MG63 (cell line): ENCODE measurements at places on chromosomes 4 and X. TPM values are rescaled to one million over a fixed set of nuclear protein-coding genes. Genes with fewer than 3 reads are reported as not detected.

Gene GAGE1
- not detected in 2 replicates for total RNA-seq

Gene GPR143
- total RNA-seq, result not detected in 2 replicates

Gene PRKG2
- 2.0 and 2.1 TPM in 2 replicates for total RNA-seq

Gene ZFP42
- not detected in 2 replicates for total RNA-seq

Gene ETFDH
- total RNA-seq, result 117 and 228 TPM in 2 replicates

Gene SERTM2
- total RNA-seq, result not detected in 2 replicates

Gene IGSF1
- total RNA-seq, result not detected in 2 replicates

Gene CT45A10
- total RNA-seq, result not detected in 2 replicates

- no peak for DNase-seq
These were observed 466.4 kb downstream of the DMD start for GRCh38 chrX:32744921-32745320.

GRCh38 chr4:127498366-127498765 lies 134.4 kb upstream of the INTU start:
- DNase-seq, result no peak

DNA sequence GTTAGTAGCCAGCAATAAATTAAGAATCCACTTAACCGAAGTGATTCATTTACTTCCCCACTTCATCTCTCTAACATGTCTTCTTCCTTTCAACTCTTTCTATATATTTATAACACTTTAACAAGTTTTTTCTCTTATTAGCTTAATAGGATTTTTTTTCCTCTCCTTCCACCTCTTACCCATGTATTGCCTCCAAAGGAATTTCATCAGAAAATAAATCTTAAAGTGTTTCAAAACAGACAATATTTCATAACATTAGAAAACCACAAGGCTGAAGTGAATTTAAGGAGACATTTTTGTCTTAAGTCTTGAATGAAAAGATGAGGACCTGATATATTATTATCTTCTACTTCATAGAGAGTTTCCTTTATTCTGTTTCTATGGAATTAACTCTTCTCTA lies 101.5 kb downstream of the PDGFC start:
- no peak for DNase-seq

DNA sequence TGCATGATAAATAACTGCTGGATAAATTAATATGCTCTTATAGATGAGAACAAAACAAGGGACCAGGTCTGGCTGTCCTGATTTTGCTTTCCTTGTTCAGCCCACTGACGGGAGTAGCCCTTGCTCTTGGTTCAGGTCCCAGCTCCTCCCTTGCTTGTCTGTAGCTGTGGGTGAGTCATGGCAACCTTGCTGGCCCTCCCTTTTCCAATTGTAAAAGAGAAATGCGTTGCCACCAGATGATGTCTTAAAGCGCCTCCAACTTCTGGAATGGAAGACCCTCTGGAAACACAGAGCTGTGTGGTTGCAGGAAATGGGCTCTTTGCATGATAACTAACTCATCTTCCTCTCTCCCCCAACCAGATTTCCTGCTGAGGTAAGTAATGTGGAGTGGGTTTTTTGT lies 171.4 kb downstream of the AASDH start:
- peak; percentile 69 for DNase-seq

DNA sequence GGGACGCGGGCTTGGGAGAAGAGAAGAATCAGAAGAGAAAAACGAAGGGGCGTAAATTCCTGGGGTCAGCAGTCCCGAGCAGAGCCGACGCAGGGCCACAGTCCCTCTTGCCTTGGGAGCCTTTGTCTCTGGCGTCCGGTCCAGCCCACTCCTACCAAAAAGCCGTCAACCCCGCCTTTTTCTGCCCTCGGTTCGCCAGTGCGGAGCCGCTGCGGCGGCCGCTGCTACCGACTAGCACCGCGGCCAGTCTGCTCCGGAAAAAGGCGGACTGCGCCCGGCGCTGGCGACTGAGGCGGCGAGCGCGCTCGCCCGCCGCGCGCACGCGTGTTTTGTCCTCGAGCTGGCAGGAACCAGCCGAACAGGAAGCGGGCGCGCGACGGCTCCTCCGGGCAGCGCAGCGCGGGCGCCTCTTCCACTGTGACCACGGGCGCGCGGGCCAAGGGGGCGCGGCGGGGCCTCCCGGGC lies 502 bp downstream of the HNRNPDL start:
- no peak for DNase-seq

DNA sequence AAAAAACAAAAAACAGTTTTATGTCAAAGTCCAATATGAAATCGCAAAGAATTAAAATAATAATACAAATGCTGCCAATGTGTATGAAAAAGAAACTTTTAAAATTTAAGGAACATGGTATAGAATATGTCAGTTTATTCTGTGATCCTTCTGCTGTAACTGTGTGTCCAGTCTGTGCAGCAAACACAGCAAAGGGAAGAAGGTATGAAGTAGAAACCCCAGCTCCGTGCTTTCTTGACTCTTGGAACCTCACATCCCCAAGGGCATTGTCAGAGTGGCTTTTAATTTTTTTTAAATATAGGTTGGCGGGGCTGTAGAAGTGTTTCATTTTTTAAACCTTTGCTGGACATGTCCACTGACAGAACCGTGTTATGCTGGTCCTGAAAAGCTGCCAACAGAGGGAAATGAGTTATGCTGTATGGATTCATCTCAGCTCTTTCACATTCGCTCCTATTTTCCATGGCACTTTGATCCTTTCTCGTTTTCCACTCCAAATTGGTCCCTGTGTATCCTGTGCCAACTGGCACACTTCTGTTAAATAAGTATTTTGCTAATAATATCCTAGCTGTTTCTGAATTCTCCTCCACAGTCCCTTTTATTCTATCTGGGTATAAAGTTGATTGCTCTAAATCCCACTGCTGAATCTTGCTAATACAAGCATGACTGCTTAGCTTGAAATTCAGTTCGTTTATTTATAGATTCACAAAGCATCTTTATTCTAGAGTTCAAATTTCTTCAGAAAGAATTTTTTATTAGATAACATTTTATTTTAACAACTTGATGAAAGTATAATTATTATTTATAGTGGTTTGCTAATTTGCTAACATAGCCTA lies 127.0 kb upstream of the DDIT4L start:
- DNase-seq, result no peak

DNA sequence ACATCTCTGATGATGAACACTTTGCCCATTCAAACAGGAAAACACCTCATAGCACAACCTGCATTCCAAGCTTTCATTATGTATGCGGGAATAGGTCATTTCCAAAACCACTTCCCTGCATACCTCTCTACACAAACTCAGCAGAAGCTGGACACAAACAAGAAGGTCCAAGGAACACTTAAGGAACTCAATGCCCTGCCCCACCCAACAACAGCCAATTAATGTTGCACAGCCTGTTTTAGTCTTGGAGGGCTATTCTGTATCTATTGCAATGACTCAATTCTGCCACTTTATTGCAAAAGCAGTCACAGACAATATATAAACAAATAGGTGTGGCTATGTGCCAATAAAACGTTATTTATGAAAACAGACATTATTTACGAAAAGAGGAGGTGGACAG lies 16.7 kb downstream of the OPHN1 start:
- DNase-seq, result no peak

DNA sequence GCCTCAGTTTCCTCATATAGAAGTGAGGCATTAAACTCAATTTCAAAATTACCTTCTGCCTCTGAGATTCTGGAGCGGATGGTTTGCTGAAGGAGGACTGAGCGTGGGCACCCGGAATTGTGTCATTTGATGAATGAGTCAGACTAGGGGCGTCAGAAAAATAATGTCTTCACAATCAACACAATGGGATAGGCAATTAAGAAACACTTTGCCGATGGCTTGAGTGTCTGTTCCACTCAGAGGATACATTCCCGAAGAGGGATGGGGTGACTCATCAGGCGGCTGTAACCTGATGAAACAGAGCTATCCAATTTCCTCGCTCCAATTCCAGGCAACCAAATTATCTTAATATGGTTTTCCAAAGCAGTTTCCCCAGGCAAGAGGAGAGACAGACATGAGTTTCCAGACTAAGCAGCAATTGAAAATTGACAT lies 1.2 kb upstream of the CHRNA9 start:
- DNase-seq, result peak; percentile 63

DNA sequence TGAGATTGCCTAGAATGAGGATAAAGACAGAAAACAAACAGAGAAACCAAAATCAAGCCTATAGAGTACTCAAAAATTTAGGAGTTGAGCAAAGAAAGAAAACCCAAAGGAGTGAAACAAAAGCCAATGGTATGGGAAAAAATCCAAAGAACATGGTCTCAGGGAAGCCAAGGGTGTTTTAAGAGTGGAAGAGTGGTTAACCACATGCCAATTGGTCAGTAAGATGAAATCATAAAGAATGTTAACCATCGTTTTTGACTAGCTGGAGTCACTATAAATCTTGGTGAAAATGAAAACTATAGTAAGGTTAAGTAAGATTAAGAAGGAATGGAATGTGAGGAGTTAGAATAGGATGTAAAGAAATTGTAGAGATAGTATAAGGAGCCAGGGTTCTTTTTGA lies 64.7 kb upstream of the RPL34 start:
- DNase-seq, result no peak

DNA sequence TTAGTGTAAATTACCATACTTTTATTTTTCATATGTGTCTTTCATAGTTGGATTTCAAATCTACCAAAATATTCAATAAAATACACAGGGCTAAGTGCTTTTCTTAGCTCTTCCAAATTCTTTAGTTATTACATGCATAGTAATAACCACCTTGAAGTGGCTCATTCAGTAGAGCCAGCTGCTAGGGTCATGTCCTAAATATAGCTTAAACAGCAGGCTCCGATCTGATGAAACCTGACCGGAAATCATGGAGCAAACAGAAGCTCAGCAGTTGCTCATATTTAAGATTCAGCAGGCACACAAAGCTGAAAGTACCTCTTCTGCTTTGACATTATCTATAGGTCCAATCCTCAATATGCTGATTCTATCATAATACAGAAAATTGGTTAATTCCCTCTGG lies 1470.4 kb downstream of the ADGRL3 start:
- peak; percentile 1 for DNase-seq

GRCh38 chrX:132173647-132174046 lies 45.6 kb downstream of the RAP2C start:
- DNase-seq, result no peak

DNA sequence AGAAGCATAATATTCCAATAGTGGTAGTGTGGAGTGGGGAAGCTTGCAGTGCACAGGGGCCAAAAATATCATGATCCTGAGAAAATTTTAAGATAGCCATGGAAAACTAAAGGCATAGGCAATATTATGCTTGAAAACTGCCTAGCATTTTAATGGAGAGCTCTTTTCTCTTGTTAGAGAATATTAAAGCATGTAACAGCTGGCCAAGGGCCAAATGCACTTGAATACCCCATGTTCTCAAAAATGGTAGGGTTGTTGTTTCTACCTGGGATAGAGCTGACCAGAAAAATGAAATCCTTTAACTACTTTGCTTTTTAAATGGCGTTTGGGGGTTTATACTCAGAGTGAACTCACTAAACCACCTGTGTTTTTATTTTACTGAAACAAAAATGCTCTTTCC lies 739.6 kb upstream of the SLIT2 start:
- no peak for DNase-seq

GRCh38 chr4:27326991-27327390 lies 466.4 kb downstream of the STIM2 start:
- no peak for DNase-seq

DNA sequence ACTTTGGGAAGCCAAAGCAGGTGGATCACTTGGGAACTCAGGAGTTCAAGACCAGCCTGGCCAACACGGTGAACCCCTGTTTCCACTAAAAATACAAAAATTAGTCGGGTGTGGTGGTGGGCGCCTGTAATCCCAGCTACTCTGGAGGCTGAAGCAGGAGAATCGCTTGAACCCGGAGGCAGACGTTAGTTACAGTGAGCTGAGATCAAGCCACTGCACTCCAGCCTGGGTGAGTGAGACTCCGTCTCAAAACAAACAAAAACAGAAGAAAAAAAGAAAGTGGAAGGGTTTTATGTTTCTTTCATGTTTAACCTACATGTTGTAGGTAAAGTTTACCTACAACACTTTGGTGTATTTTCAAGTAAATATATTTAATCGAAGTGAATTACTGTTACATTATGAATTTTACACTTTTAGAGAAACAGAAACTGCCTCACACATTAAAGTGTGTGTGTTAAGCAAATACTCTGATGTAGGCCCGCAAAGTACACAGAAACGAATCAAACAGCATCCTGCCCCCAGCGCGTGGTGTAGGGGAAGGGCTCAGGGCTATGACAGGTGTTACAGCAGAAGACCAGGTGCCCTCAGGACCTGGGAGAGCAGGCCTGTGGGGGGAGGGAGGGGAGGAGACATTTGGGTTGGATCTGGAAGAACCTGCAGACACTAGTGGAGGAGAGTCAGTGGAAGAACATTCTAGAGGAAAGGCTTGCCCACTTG lies 39.0 kb downstream of the PTTG2 start:
- no peak for DNase-seq

- no peak for DNase-seq
These were observed 145.5 kb downstream of the SHOX start for GRCh38 chrX:776061-776460.

GRCh38 chr4:26272654-26273615 lies 47.9 kb upstream of the RBPJ start:
- peak; percentile 65 for DNase-seq

- DNase-seq, result no peak
These were observed 153.9 kb downstream of the KDR start for GRCh38 chr4:54971474-54971950.

- DNase-seq, result no peak
These were observed 64.8 kb downstream of the NDST3 start for GRCh38 chr4:118099106-118099505.

DNA sequence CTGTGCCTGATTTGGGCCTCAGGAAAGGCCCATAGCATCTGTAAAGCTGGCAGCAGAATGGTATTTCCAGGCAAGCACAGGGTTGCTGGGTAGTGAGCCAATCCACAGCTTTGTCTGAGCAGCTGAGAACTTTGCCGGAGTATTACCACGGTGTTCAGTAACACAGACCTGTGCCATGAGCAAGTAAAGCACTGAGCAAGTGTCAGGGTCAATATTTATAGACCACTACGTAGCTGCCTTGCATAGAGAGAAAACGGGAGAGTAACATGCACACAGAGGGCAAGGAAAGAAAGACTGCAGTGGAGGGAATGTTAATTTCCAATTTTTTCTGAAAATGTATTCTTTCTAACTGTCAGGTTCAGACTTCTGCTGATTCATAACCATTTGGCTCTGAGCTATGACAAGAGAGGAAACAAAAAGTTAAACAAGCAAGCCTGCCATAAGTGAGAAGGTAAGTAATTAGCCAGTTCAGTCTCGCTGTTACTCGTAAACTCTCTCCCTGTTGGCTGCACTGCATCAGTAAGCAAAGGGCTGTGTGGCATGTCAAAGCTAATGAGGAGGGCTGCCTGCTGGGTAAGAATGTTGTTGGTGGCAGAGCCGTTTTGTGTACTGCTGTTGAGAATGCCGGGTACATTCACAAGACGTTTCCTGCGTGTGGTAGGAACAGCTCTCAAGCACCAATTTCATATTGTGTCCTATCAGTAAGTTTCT lies 238.1 kb downstream of the BMPR1B start:
- peak; percentile 16 for DNase-seq

- DNase-seq, result peak; percentile 76
These were observed 205.6 kb upstream of the S100G start for GRCh38 chrX:16444353-16444752.

DNA sequence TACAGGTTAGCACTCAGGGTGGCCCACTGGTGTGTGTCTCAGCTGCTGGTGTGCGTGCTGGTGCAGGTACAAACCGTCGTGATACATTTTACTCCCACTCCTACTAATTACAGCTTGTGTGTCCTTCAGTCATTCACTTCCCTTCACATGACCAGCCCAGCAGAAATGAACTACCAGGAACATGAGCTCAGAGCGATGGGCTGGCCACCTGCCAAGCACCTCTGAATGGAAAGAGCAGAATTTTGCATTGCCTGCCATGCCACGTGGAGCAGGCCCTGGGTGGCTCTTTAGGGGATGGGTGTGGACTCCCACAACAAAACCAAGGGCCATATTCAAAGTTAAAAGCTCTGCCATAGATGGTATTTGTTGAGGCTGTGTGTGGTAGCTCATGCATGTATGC lies 58.9 kb upstream of the PGM2 start:
- DNase-seq, result peak; percentile 6

GRCh38 chr4:87919941-87920340 lies 55.6 kb upstream of the SPP1 start:
- no peak for DNase-seq
